ENCODE measurements at places on chromosomes 2 and 18.

DNA sequence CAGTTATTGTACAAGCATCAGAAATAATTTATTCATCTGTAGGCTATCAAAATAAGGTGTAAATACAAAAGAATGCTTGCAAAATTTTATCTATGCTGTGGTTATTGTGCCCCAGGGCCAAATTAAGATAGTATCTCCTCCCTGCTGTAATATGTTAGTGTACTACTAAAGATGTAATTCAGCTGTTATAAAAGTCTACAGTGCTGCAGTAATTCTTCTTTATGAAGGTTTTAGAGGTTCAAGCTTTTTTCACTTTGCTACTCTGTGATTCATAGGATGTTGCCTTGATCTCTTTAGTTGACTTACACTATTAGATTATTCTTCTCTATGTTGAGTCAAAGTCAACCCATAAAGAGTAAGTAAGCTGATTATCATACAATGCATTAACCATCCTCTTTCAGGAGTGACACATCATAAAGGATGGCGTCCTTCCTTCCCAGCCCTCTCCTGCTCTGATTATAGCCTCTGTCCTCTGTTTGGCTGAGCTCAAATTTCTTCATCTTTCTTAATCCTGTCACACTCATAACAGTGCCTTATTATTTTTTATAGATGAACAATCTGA is 29.3 kb upstream of the DYNAP start:
- no peak for DNase-seq

DNA sequence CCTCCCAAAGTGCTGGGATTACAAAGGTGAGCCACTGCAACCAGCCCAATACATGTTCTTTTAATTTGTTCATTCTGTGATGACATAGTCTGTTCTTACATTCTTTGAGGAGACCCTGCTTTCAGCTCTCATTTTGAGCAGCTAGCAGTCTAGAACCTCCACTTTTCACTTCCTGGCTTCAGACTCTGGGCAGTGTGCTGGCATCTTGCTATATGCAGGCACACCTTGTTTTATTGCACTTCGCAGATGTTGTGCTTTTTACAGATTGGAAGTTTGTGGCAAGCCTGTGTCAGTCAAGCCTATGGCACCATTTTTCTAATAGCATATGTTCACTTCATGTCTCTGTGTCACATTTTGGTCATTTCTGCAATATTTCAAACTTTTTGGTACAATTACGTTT is 72.4 kb downstream of the PRKCE start:
- no peak for DNase-seq

DNA sequence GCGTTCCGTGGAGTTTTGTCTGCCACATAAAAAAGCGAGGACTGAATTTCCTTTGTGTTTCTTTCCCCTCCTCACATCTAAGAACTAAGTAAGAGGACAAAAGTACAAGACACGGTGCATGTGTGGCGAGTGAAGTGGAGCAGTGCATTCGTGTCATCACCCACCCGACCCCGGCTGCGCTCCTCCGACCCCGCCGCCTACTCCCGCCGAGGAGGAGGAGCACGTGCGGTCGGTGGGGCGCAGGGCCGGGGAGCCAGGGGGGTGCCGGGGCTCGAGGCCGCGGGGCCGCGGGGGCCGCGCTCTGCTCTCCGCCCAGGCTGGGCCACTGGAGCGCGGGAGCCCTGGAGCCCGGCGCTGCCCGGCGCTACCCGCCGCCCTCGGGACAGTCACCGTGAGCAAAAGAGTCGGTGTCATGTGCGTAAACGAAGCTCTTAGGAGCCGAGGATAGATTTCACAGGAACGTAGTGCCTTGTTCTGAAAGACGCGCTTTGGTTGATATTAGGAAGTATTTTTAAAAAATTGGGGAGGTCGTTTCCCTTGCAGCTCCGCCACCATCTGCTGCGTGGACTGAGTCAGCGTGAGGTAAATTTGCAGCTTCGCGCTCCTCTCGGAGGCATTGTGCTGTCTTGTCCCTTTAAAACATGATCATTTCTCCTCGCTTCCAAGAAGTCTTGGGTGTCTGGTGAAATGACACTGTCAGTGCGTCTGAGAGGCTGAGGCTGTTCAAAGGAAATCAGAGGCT is 11.0 kb downstream of the TBR1 start:
- DNase-seq: no peak

GRCh38 chr2:55049821-55050099 is 491 bp downstream of the RTN4 start:
- peak; percentile 53 for DNase-seq

GRCh38 chr2:156434461-156435291 is 1.5 kb upstream of the GPD2 start:
- DNase-seq: no peak

Data from OCI-M1 (cell line).